Left lung (tissue), 14 donors: ENCODE measurements at places on chromosomes 3 and 15.
A peak's percentile ranks its signal among the peaks of the same experiment; 100 is the strongest.

- no peak for DNase-seq
Measured at GRCh38 chr15:95522533-95522932, 808.0 kb upstream of the NR2F2 start.

DNA sequence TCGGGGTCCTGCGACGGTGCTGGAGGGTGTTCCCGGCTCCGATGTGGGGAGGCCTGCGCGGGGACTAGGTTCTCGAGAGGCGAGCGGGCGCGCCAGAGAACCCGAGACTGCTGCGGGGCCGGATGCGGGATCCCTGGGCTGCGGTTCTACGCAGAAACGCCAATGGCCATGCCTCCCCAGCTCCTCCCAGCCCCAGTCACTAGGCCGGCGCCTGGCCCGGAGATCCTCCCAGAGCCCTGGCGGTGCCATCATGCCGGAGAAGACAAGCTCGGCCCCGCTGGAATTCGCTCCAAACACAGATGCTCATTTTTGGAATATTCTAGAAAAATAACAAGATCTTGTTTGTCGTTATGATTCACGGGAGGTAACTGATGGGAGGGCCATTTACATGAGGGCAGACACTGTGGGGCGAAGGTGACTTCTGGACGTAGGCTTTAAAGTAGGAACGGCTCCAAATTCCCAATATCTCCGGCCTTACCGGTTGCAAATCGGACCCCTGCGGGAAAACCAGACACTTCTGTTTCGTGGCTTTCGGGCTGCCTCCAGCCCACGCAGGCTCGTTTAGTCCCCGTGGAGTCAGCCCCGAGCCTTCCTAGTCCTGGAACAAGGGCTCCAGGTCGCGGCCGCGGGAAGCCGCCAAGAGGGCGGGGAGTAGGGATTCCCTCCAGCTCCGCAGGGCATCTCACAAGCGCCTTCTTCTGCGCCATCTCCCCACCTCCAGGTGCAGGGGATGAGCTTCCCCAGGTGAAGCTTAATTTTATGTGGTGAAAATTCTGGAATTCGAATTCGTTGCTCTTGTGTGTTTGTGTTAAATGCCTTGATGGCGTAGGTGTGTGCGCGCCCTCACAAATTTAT is 74.8 kb upstream of the POLG start:
- DNase-seq, result no peak

DNA sequence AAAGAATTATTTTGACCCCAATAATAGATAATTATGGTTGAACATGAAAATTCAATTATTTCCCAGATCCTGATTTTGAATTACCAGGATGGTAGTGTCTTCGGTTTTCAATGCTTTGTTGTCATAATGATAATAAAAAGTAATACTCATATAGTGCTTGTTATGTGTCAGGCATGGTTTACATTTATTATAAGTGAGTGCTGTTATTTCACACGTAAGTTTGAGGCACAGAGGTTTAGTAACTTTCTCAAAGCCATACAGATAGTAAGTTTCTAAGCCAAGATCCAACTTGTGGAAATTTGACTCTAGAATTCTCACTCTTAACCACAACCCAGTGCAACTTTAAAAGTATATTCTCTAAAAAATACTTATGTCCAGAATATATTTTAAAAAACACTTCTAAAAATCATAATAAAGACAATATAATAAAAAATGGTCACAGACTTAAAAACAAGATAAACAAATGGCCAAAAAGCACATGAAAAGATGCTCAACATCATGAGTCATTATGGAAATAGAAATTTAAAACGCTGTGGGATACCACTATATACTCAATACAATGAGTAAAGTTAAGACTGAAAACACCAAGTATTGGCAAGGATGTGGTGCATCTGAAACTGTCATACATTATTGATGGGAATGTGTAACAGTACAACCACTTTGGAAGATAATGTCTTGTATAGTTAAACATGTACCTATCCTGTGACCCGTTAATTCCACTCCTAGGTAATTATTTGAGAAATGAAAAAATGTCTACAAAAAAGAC is 45.2 kb downstream of the SPRED1 start:
- DNase-seq, result no peak

DNA sequence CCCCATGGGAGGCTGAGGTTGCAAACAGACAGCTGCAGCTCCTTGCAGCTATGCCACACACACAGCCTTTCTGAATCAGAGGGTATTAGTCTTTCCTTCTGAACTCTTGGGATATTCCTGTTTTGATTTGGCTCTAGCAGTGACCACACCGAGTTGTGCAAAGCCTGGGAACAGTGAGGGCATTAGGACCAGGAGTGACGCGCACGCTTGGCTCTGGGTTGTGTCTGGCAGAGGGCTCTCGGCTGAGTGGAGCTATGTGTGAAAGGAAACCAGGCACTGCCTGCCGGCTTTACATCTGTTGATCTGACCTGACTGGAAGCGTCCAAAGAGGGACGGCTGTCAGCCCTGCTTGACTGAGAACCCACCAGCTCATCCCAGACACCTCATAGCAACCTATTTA is at the start of gene GALNT15:
Gene GALNT15 (plus strand): TSS at position 292 of the 400 bp plus-strand sequence. CDS start 472 bp downstream, outside the sequence.
- peak; percentile 72 for DNase-seq

GRCh38 chr15:61387675-61388074 is 158.6 kb upstream of the RORA start:
- DNase-seq, result no peak

GRCh38 chr3:59093521-59093920 is 43.7 kb upstream of the CFAP20DC start:
- DNase-seq, result no peak

- DNase-seq, result no peak
Measured at GRCh38 chr3:35184775-35185174, 454.6 kb upstream of the ARPP21 start.

- DNase-seq, result no peak
Measured at GRCh38 chr3:42690766-42691680, 5.7 kb downstream of the KLHL40 start.

GRCh38 chr3:22526266-22526837 is 676.8 kb upstream of the UBE2E2 start:
- no peak for DNase-seq

DNA sequence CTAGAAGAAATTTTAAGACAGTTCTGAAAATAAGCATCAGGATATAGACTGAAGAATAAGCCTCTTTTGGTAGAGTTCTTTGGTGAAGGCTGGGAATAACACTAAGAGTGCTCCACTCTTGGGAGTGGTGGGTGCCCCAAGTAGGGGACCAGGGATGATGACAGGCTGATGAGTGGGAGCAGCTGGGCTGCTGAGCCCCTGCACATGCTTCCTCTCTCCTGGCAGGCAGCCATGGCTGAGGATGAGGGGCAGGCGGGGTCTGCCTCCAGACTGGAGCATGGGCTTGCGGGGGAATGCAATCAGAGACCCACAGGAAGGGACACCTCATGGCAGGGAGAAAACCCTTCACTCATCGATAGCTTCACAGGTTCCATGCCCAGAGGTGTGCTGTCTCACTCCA is 72.6 kb upstream of the RORA start:
- no peak for DNase-seq

GRCh38 chr3:136955813-136956212 is 2.0 kb upstream of the IL20RB start:
- no peak for DNase-seq

DNA sequence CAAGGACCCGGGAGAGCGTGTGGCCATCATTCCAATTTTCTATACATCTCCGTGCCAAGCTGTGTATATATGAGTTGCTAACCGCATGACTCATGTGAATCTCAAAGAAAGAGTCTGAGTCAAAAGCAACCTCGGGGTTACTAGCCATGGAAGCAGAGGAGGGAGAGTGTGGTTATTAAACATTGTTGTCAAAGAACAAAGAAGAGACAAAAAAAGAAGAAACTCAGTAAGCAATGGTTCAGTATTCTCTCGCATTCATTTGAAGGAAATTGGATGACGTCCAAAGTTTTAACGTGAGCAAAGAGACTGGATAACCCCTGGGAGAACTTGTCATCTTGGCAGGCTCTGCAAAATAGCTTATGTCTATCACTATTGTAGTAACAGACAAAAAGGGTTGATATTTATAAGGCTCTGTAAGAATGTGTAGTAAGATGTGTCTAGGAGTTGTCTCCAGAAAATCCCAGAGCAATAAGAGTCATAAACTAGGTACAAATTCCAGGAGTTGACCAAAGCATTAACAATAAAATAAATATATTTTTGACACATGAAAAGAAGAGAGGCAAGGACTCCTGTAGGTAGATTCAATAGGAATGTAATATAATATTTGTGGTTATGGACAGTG is 52.8 kb upstream of the GRM7 start:
- DNase-seq, result no peak

- no peak for DNase-seq
Measured at GRCh38 chr3:105502333-105502732, 135.6 kb downstream of the ALCAM start.

- no peak for DNase-seq
Measured at GRCh38 chr15:39936681-39937080, 2.8 kb downstream of the EIF2AK4 start.

- DNase-seq, result no peak
Measured at GRCh38 chr15:90386221-90386620, 1.8 kb upstream of the IQGAP1 start.
